Stimulated activated CD4-positive, alpha-beta T cell treated with anti-CD3 and anti-CD28 coated beads, Interleukin-1b, Interleukin-23, amount 100 ng/mL, for 24 hours (primary cell): ENCODE measurements at places on chromosomes 1 and 21.
A peak's percentile ranks its signal among the peaks of the same experiment; 100 is the strongest.

DNA sequence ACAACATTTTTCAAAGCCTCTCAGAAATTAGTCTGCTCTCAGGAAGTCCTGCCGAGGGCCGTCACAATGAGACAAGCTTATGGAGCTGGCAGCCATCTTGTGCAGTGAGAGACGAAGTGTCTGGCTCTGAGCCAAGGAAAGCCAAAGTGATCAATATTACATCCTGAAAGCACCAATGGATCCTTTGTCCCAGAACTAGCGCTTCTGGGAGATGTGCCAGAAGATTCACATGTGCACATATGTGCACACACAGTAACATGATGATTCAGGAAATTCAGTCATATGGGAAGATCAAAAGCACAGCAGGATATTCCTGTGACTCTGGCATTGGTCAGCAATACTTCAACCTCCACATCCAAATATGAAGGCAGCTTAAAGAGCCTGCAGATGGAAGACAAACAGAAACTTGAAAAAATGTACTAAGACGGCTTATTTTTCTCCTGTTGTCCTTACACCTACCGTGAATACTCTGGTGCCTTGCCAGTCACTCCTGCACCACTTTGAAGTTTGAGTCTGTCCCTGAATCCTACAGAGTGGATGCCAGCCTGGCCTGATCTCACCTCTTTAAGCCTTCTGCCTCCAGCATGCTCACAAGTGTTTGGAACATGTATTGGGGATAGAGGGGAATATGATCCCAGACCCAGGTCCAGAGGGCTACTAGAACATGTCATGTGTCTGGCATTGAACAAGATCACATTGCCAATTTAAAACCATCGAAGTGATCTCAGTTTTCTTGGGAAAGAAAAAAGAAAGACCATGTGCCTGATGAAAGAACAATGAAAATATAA is 44.5 kb upstream of the PRRX1 start:
- no peak for DNase-seq

- no peak for DNase-seq
Measured at GRCh38 chr1:95263450-95263849, 29.4 kb downstream of the RWDD3 start.

- DNase-seq: no peak
Measured at GRCh38 chr1:1004420-1004779, 4.5 kb upstream of the HES4 start.

GRCh38 chr1:213651077-213651476 is 336.7 kb upstream of the PROX1 start:
- DNase-seq: no peak

DNA sequence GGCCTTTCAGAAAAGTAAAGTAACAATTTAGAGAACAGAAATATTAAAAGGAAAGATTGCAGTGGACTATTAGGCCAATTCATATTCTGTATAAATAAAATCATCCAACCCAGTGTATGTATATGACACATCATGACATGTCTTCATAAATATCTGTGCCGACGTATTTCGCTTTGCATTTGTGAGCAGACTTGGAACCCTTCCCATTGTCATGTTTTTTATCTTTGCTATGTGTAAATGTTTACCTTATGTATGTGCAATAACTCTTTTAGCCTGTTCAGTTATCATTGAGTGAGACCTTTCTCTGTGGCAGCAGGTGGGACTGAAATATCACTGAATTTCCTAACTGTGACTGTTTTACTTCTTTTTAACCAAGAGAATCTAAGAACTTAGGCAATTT is 58.0 kb upstream of the FAM3B start:
- no peak for DNase-seq

- DNase-seq: no peak
Measured at GRCh38 chr21:33375101-33375644, 28.0 kb upstream of the IFNGR2 start.

DNA sequence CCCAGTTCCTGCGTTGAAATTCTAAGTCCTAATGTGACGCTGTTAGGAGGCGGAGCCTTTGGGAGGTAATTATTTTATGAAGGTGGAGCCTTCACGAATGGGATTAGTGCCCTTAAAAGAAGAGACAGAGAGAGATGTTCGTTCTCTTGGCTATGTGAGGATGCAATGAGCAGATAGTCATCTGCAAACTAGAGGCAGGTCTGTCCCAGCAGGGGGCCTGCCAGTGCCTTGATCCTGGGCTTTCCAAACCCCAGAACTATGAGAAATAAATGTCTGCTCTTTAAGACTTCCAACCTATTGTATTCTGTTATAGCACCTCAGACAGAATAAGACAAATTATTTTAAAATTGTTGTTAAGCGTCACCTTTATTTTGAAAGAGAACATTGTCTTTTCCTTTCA is 123.1 kb upstream of the KCNJ6 start:
- DNase-seq: no peak

DNA sequence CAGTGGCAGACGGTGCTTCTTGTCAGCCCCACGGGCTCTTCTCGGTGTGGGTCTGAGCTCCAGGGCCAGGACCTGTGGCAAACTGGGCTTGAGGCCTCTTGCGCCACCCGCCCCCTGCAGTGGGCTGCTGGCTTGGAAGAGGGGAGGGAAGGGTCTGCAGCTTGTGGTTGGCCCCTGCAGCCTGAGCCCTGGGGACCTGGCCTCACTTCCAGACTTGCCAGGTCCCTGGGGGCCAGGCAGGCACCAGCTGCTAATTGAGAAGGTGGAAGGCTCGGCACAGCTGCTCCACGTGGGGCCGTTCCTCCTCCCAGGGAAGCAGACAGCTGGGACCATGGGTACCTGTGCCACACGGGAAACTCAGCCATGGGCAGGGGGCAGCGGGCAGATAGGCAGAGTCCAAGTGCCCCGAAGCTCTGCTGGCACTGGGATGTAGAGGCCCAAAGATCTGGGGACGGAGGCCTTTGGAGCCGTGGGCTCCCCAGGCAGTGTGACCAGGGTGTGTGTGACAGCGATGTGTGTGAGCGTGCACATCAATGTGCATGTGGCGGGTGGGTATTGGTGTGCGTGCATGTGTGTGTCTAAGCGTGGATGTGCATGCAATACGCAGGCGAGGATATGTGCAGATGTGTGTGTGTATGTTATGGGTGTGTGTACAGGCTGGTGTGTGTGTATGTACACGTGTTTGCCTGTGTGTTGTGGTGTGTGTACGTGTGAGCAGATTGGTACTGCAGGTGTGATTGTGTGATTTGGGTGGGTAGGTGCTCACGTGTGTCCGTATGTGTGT is 39.3 kb downstream of the TP73 start:
- no peak for DNase-seq

DNA sequence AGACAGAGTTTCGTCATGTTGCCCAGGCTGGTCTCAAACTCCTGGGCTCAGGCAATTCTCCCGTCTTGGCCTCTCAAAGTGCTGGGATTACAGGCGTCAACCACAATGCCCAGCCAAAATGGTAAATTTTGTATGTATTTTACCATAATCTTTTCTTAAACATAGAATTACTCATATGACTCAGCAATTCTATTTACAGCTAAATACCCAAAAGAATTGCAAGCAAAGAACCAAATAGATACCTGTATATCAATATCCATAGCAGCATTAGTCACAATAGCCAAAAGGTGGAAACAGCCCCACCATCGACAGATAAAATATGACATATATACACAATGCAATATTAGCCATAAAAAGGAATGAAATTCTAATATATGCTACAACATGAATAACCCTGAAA is 36.5 kb downstream of the TESK2 start:
- no peak for DNase-seq

- DNase-seq: no peak
Measured at GRCh38 chr1:222243902-222244301, 304.0 kb downstream of the HHIPL2 start.

DNA sequence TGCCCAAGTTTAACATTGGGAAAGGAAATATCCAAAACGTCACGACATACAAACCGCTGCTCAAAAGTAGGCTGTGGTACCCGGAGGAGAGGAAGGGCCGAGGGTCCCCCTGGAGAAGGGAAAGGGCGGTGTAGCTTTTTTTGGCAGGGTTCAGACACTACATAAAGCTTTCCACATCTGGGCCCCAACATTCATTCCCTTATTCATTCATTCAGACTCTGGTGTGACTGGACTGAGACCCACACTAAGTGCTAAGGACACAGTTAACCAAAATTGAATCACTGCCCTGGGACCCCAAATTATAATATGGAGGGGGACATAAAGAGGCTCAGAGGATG is 10.3 kb upstream of the COL8A2 start:
- DNase-seq: no peak

- DNase-seq: no peak
Measured at GRCh38 chr1:24257373-24257772, 61.8 kb upstream of the GRHL3 start.

GRCh38 chr1:198531891-198532290 is 8.6 kb downstream of the ATP6V1G3 start:
- DNase-seq: no peak

DNA sequence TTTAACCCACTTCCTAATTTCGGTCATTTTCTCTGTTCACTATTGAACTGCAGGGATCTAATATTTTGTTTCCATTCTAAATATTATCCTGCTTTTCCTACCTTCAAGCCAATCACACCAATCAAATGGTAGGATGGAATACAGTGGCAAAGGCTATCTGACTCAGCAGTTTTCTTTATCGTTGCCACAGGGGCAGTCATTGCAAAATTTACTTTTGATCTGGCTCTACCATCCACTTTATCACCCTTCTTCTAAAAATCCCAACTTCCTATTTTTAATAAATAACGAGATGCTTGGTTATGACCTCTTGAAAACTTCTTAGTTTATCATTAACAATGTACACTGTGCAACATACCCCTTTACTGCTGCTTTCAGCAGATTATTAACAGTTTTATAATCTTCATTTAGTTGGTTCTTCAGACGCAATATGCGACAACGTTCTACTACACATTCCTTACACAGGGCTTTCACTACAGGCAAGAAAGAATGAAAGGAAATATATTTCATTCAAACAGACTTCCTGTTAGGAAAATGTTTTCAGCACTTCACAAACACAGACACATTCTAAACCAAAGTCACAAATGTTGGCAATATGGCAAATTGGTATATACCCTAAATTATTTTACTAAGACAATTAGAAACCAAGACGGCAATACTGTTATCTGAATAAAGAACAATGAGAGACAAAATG is 52.3 kb upstream of the RAP1GAP start:
- no peak for DNase-seq

DNA sequence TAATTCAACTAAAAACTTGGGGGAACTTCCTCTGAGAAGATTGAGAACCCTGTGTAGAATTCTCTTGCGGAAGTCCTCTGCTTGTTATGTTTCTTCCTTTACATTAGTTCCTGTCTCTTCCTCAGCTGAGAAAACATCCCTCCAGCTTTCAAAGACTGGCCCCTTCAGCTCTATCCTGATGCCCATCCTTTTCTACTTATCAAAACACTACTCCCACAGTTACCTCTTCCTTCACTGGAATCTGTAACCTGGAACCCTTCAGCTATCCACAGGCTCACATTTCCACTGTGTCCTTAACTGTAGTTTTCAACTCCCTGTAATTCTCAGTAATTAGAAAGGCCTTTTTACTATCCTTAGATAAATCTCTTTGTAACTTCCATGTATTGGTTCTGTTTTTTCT is 6.0 kb upstream of the DEDD start:
- no peak for DNase-seq

DNA sequence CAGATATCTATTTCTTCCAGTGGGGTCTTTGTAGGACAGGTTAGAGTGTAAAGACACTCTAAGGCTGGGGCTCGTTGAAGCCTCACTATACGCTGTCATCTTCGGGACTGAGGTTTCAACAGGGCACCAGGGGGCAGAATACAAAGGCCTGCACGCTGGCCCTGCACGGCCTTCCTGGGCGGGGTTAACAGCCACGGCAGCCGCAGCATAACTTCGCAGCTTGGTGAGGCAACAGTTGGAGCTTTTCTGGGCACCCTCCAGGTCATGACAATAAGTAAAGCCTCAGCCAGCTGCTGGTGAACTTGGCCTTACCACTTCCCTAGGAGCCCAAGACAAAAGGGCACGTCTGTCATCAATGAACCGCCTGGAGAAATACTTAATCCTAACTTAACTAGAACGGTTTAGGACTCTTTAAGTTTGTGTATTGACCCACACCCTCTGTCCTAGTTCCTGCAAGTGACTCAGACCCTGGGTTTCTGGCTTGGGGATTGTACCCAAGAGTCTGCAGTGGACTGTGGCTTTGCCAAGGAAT is 2.3 kb upstream of the RUNX1 start:
- no peak for DNase-seq

- no peak for DNase-seq
Measured at GRCh38 chr1:91895832-91896556, 10.0 kb upstream of the TGFBR3 start.

GRCh38 chr1:197092491-197093023 is 25.5 kb upstream of the F13B start:
- no peak for DNase-seq

- DNase-seq: no peak
Measured at GRCh38 chr1:185338719-185339622, 21.9 kb upstream of the IVNS1ABP start.

DNA sequence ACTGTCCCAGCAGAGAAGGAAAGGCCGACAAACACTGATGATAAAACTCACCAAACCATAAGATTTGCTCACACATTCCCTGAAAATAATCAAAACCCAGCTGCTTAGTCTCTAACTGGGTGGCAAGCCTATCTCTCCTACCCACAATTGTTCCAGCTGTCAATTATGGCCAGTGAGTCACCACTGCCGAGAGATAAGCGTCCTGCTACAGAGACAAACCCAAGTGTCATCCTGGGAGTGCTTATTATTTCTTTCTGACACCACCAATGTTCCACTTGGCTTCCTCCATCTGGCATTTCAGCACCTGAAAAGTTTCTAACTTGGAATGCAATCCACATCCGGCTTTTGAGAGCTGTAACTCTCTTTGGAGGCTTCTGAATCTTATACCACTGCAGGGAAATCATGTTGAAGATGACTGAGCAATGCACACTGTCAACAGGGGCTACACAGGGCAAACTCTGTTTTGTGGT is 51.5 kb upstream of the VAV3 start:
- no peak for DNase-seq

DNA sequence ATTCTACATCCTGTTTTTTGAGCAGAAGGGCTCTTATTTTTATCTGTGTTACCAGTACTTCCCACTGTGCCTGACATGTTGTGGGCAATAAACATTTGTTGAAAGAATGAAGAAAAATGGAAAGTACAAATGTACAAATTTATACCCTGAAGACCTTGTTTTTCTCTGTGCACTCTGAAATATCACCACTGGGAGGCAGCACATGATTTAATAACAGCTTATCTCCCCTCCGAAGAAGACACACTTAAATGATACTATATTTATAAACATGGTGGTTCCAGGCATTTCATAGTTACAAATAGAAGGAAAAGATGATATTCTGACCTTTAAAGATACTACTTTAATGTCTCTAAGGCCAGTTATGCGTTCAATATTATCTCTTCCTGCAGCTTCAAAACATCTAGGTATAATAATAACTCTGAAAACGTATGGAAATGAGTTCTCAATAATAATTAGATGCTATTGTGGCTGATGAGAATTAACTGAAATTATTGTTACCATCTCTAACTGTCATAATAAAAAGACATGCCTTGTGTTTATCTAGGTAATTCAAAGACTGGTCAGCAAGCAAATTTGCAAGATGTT is 12.8 kb downstream of the DYNLT5 start:
- peak; percentile 20 for DNase-seq

- DNase-seq: no peak
Measured at GRCh38 chr1:180954801-180955165, 42.1 kb downstream of the KIAA1614 start.
